ENCODE measurements at places on chromosomes 4 and X.

GRCh38 chr4:19748519-19749479 is 502.9 kb upstream of the SLIT2 start:
- no peak for DNase-seq

- no peak for DNase-seq
Observed at GRCh38 chr4:169070071-169070894, 60.2 kb upstream of the CBR4 start.

DNA sequence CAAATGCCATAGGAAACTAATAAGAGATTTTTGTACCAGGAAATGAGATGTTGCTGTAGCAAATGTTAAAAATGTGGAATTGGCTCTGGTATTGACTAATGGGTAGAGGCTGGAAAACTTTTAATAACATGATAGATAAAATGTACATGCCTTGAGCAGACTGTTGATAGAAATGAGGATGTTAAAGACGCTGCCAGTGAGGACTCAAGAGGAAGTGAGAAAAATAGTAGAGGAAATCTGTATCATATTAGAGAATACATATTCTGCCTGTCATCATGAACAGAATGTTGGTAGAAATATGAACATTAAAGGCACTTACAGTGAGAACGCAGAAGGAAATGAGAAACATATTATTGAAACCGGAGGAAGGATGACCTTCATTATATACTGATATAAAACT is 577.2 kb upstream of the HTR2C start:
- DNase-seq, result no peak

GRCh38 chrX:116278826-116279225 is 108.3 kb downstream of the AGTR2 start:
- no peak for DNase-seq

GRCh38 chrX:115490814-115491213 is 70.2 kb upstream of the PLS3 start:
- DNase-seq, result no peak

GRCh38 chr4:128470492-128471053 is 183.0 kb upstream of the PGRMC2 start:
- DNase-seq, result no peak

GRCh38 chr4:8267077-8267476 is 2.5 kb upstream of the HTRA3 start:
- DNase-seq, result no peak

GRCh38 chrX:131650637-131651410 is 107.0 kb downstream of the OR13H1 start:
- DNase-seq, result no peak

DNA sequence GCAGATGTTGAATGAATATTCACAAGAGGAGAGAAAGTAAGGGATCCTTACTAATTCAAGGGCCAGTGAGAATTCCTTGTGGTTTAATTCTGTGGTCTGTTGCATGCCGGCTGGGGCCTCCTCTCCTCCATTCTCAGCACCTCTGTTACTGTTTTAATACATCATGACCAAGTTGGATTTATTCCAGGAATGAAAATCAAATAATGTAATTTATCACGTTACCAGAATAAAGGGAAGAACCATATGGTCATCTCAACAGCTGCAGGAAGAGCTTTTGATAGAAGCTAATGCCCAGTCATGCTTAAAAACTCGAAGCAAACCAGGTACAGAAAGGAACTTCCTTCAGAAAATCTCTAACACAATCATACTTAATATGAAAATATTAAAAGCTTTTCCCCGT is 54.1 kb downstream of the GRK4 start:
- no peak for DNase-seq

DNA sequence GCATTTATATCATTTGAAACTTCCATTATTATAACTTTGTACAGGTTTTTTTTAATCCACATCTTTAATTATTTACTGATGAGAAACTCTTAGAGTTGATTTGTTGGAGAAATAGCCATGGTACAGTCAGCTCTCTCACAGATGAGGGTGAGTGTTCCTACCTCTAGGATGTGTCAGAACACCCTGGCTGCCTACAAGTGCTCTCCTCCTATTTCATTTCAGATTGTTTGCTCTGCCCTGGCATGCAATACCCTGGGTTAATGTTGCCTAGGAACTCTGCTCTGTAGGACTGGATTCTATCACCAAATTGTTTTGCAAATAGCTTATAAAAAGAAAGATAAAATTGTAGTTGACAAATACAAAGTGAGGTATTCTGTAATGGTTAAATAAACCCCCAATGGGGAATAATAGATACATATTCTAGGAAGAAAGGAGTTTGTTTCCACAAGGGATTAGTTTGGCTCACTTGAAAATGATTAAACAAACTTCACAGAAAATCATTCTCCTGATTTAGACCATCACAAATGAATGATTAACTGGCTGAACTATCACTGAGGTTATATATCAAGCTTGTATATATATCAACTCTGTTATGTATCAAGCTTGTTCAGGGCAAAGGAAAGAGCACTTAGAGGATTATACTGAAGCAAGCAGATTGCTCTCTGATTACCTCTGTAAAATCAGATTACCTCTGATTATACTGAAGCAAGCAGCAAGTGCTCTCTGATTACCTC is 150.0 kb downstream of the PDE5A start:
- DNase-seq, result no peak

GRCh38 chr4:140127422-140127821 is 26.6 kb downstream of the MAML3 start:
- DNase-seq, result no peak

DNA sequence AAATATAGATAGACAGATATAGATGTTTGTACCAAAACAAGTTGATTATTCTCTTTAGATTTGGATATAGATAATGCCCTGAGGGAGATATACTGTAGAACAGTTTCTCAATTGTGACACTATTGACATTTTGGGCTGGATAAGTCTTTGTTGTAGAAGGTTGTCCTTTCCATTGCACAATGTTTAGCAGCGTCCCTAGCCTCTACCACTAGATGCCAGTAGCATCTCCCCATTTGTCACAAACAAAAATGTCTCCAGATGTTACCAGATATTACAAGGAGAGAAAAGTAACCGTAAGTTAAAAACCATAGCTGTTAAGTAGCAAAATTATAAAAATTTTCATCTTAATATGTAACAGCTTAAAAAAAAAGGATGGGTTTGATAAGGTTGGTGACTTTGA is 2595.3 kb downstream of the ARAP2 start:
- DNase-seq, result no peak

- no peak for DNase-seq
Observed at GRCh38 chrX:117196481-117196880, 733.7 kb upstream of the CT83 start.

- DNase-seq, result no peak
Observed at GRCh38 chrX:19867411-19867732, 20.0 kb downstream of the SH3KBP1 start.

- no peak for DNase-seq
Observed at GRCh38 chr4:43132010-43132582, 239.6 kb downstream of the GRXCR1 start.

DNA sequence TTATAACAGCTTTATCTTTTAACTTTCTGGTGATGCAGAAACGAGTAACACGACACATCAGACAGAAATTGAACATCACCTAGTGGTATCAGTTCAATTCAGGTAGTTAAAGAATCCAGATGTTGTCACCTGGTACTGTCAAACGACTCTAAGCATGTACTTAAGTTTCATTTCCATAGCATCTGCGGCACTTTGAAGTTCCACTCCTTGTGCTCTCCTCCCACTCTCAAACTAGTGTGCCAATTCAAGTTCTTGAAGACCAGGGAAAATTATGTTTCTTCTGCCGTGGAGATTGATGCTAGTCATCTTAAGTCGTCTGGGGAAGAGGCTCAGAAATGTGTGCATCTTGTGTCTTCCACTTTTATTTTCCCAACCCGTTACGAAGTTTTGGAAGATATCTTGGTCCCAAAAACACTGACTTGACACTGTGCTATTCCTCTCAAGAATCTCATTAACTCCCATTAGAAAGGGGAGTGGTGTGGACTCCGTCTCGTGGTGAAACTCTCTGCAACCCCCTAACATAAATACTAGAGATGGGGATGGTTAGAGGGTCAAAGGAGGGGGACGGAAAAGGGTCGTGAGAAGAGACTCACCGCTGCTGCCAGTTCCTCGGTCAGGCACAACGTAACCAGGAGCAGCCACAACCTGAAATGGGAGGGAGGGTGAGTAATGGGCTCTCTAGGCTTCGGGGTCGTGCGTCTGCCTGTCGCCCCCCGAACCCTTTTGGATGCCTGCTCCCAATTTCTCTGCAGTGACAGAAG is 693 bp downstream of the COL4A6 start:
- DNase-seq, result no peak

GRCh38 chr4:11081006-11081405 is 347.7 kb downstream of the HS3ST1 start:
- no peak for DNase-seq

Measured in activated CD8-positive, alpha-beta memory T cell treated with anti-CD3 and anti-CD28 coated beads, Interleukin-2, amount 50 U/mL, for 4 hours (primary cell).